ENCODE measurements at places on chromosomes 13 and 19.

DNA sequence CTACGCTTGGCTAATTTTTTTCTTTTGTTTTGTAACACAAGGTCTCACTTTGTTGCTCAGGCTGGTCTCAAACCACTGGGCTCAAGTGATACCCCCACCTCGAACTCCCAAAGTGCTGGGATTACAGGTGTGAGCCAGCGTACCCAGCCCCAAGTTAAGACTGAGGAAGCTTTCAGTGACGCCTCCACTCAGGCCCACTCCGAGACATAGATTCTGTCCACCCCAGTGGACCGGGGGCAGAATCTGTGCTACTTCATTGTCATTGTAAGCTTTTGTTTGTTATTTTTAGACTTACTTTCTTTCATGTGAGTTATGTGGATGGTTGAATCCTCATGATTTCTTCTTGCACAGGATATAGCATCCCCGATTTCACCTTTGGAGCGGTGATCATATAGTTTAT is 156.9 kb upstream of the TSHZ3 start:
- DNase-seq = no peak

- DNase-seq = peak; percentile 70
These were observed at the start of gene PLPPR2 for GRCh38 chr19:11355160-11356073. Gene PLPPR2, plus strand, starts transcription at chr19:11355432. Its CDS starts 2,242 bp downstream, at chr19:11357674.

DNA sequence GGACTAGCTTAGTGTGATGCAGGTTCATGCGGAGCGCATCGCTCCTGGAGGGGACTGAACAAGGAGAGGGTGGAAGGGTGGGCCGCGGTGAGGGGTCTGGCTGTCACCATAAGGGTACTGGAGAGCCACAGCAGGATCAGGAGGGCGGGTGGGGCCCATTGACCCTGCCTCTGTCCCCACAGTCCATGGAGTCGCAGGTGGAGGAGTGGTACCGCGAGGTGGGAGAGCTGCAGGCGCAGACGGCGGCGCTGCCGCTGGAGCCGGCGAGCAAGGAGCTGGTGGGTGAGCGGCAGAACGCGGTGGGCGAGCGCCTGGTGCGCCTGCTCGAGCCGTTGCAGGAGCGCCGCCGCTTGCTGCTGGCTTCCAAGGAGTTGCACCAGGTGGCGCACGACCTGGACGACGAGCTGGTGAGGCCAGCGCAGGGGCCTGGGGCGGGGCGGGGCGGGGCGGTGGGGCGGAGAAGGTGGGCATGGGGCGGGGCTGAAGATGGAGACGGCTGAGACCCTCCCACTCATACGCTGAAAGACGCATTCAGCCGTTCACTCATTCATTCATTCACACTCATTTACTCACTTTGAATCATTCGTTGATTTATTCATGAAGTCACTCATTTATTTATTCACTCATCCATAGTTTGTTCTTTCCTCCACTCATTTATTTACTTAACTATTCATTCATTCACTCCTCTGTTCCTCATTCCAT is 27.5 kb upstream of the SHKBP1 start:
- DNase-seq = no peak

DNA sequence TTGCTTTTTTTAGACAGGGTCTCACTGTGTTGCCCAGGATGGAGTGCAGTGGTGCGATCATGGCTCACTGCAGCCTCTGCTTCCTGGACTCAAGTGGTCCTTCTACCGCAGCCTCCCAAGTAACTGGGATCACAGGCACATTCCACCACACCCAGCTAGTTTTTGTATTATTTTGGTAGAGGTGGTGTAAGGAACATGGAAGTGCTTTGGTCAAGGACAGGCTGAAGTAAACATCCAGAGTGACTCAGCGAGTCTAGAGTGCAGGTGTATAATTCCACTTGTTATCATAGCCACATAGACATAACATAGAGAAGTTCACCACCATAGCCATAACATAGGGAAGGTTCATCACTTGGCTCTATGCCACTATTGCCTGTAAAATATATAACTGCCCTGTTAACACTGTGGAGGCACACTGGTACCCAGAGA is 98.6 kb downstream of the RBM26 start:
- no peak for DNase-seq

DNA sequence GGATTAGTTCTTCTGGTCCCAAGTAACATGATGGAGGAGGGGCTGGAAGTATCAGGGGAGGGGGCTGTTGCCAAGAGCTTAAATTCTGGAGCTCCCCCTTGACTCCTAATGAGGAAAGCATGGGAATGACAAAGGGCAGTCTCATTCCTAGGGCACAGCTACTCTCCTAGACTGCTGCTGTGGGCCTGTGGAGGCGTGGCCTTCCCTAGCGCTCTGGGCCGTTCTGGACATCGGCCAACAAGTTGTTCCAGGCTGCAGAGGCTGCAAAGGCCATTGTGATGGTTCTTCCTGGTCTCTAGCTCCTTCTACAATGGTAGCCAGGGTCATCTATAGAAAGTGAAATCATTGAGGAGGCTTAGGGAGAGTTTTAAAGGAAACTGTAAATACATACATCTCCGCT is 916.6 kb downstream of the DIAPH3 start:
- DNase-seq = no peak

Data from hippocampal formation (tissue), 2 donors.